ENCODE measurements at places on chromosomes 7 and 10.

DNA sequence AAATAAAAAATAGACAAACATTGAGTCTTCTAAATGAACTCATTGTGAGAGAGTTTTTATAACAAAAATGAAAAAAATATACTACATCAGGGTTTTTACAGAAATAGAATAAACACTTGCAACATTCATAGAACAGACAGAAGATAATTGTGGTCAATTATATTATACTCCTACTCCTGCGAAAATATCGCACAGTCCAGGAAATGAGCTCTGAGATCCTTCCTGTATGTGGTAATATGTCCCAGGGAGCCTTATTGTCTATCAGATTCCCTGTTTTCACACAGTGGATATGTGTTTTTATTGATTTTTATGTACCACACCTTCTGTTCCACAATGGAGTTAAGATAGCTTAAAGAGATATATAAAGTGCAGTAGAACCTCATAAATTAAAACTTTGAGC, 27.5 kb upstream of the RELN start:
- no peak for DNase-seq

DNA sequence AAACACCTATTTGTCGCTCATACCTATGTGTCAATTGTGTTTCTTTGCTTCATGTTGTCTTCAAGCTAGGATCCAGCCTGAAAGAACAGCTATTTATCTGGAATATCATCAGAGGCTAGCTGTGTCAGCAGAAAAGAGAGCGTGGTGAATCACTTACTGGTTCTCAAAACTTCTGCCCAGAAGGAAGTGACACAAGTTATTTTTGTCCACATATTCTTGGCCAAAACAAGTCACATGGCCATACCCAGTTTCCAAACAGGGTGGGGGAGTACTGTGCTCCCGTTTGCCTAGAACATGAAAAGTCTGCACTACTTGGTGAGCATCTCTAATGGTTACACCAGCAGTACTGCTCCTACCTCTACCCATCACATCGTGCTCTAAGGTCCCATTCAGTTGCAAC, 160.9 kb upstream of the CSTF2T start:
- DNase-seq: no peak

GRCh38 chr10:58873161-58873560, 303.3 kb upstream of the PHYHIPL start:
- no peak for DNase-seq

DNA sequence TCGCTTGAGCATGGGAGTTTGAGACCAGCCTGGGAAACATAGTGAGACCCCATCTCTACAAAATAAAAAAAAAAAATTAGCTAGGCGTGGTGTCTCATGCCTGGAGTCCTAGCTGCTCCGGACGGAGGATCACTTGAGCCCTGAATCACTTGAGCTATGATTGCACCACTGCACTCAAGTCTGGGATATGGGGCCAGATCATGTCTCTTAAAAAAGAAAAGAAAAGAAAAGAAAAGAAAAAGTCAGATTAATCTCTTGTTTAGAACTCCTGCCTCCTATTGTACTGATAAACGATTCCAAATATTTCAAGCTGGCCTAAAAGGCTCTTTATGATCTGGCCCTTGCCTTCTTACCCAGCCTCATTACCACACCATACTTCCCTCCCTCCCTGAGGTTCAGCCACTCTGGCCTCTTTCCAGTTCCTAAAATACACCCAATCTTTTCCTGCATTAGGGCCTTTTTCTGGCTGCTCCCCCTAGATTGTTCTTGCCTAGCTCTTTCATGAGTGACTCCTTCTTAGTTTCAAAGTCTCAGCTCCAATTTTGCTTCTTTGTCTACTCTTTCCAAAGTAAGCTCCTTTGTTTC, 41.7 kb downstream of the VCL start:
- no peak for DNase-seq

GRCh38 chr7:136061433-136061832, 84.3 kb upstream of the MTPN start:
- DNase-seq: no peak

DNA sequence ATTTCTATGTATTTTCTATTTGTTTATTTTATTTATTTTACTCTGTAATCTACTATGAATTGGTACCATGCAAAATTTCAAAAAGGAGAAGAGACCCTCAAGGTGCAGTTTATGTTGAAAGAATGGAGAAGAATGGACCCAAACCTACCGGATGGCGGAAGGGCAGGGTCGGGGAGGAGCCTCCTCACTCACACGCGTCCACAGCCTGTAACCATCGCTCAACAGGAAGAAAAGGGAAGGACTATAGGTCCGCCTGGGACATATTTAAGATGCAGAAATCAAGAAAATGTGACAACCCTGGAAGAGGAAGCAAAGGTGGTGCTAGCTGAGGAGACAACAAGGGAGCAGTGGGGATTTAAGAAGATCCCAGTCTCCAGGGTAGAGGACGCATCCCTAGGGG, 158.4 kb downstream of the COBL start:
- DNase-seq: no peak

DNA sequence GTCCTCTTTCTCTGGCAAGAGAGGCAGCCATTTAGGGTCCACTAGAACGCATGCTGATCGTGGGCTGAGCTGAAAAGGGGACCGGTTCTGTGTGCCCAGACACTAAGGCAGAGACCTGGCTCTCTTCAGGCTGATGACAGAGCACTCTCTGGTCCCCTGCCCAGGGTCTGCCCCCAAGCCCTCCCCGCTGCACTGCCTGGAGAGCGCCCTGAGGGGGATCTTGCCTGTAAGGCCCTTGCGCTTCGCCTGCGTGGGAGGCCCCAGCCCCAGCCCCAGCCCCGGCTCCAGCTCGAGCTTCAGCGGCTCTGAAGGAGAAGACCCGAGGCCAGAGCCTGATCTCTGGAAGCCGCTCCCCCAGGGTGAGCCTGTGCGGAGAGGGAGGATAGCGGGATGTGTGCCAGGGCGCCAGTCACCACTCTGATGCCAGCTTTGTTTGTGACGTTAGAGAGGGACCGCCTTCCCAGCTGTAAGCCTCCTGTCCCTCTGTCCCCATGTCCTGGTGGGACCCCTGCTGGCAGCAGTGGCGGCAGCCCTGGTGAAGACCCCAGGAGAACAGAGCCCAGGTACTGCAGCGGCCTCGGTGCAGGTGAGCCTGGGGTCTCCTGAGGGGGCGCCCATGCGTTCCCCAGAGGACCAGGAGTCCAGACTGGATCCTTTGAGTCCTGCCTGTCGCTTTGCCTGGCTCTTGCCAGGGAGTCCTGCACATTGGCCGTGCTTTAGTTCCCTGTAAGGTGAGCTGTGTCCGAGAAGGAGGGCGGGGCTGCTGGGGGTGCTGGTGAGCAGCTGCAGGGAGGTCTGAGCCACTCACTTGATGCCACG, 43.2 kb downstream of the ZNF467 start:
- no peak for DNase-seq

GRCh38 chr10:82438277-82438676, 563.3 kb downstream of the NRG3 start:
- DNase-seq: no peak

DNA sequence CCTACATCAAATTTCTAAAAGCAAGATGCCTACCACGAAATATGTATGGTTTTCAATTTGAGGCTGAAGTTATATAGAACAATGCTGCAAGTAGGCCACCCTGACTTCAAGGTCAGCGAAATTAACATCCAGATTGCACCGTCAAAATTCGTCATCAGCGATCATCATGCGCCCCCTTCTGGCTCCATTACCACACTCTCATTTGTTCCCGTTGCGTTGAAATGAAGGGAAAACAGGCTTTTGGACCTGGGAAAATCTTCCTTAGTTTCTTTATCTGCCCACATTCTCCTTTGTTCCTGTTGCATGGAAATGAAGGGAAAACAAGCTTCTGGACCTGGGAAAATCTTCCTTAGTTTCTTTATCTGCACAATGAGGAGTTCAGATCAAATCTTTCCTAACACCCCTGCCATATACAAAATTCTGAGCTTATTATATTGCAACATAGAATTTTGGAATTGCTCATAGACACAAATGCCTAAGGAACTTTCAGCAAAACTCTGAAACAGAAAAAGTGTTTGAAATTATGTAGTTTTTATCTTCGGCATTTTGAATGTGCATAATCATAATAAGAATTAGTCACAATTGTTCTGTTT, 98.2 kb upstream of the PRKCQ start:
- DNase-seq: peak; percentile 59

GRCh38 chr7:77208416-77208815, 8.8 kb upstream of the FGL2 start:
- no peak for DNase-seq

- no peak for DNase-seq
Observed at GRCh38 chr7:68613897-68614296, 984.4 kb upstream of the AUTS2 start.

DNA sequence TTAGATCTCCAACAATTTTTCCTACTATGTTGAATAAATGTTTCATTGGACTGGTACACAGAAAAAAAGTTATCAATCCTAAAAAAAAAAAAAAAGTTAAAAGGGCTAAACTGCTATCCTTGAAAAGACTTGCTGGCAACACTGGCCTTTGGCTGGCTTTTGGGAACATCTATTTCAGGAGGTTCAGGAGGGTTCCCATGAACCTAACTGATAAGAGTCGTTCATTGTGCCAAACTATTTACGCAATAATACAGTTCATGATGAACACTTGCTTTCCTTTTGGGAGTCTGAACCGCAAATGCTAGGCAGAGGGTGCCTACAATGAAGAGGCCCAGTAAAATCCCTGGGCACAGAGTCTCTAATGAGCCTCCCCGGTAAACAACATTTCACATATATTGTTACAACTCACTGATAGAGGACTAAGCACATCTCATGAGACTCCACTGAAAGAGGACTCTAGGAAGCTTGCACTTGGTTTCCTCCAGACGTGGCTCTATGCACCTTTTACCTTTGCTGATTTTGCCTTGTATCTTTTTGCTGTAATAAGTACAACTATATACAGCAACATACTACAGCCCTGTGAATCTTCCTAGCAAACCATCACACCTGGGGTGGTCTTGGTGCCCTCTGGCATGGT, 45.0 kb downstream of the ZFAND4 start:
- no peak for DNase-seq

DNA sequence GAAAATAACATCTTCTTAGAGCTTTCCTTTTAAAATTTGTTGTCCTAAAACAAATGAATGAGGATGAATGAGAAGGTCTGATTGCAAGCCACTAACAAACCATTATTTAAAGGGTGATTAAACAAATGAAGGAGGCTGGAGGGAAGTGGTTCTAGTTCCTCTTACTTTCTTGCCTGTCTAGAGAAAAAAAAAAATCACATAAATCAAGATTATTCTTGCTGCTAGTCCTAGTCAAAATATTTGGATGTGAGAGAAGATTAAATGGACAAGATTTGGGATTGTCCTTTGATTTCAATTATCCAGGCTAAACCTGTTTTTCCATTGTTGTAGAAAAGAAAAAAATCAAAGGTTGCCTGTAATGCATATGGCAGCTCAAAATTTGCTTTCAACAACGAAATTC, 3.3 kb downstream of the SKAP2 start:
- DNase-seq: no peak

GRCh38 chr7:33591490-33591889, 313.8 kb upstream of the BMPER start:
- no peak for DNase-seq

DNA sequence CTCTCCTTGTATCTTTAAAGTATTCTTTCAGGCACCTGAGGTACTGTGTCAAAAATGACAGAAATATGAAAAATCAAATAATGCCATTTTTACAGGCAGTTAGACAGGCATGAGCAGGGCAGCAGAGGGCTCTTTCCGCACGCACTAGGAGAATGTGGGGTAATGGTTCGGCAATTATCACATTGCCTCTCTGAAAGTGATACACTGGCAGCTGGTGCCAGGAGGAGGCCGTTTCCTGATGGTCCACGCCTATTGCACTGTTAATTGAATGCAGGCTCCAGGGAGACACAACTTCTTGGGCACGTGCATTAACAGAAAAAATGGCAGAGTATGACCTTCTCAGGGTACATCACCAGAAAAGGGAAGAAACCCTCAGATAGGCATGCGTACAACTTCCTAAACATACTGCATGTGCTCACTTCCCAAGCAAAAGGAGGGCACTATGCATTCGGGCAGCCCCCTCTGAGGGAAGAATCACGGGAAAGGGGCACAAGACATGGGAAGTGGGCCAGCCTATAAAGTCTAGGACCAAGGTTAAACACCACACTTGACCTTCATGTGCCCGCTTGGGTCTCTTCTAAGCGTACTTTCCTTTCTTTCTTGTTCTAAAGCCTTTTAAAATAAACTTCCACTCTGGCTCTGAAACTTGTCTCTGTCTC, 161.7 kb downstream of the TNS3 start:
- DNase-seq: no peak

GRCh38 chr10:17453373-17454091, 863 bp downstream of the ST8SIA6 start:
- DNase-seq: peak; percentile 29

- DNase-seq: no peak
Observed at GRCh38 chr7:56199639-56200038, 83.4 kb upstream of the NUPR2 start.

DNA sequence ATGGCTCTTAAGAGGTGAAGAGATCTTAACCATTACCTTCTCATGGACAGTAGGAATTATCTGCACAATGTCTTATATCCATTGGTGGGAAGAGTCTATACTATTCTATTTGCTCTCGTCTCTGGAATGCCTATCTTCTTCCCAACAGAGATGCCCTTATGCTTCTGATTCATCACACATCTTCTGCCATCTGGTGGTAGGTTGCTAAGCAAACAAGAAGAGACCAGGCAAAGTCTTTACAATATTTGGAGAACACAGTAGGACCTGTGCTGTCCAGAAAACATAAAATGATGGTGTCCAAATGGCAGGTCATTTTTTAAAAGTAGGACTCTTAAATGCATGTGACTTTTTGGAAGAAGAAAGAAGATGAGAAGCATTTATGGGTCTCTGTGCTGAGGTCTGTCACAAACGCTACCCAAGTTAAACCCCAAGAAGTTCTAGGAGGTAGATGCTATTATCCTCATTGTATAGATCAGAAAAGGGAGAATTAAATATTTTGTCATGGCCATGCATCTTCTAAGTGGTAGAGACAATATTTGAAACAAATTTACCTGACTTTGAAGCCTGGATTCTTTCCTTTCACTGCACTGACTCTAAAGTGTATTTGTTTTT, 67.8 kb upstream of the NXPH1 start:
- no peak for DNase-seq

DNA sequence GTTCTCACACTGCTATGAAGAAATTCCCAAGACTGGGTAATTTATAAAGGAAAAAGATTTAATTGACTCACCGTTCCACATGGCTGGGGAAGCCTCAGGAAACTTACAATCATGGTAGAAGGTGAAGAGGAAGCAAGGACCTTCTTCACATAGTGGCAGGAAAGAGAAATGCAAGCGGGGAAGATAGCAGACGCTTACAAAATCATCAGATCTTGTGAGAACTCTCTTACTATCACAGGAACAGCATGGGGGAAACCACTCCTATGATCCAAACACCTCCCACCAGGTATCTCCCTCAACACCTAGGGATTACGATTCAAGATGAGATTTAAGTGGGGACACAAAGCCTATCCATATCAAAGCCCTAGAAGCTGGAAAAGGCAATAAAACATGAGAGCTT, 130.8 kb downstream of the MDFIC start:
- DNase-seq: no peak

DNA sequence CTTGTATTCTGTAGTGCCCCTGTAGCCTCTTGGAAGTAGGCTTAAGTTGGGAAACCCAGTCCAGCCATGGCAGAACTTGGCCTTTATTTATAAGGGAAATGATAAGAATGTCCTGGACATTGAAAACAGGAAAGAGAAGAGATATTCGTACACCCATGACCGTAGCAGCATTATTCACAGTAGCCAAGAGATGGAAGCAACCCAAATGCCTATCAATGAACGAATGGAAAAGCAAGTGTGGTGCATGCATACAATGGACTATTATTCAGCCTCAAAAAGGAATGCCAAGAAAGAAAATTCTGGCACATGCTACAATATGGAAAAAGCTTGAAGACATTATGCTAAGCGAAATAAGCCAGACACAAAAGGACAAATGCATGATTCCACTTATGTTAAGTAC, 315.3 kb downstream of the CXCL12 start:
- no peak for DNase-seq

- no peak for DNase-seq
Observed at GRCh38 chr7:105439174-105439893, 50.6 kb upstream of the SRPK2 start.

Data from CD4-positive, alpha-beta memory T cell (primary cell).